ENCODE measurements at places on chromosomes 16 and 17.

DNA sequence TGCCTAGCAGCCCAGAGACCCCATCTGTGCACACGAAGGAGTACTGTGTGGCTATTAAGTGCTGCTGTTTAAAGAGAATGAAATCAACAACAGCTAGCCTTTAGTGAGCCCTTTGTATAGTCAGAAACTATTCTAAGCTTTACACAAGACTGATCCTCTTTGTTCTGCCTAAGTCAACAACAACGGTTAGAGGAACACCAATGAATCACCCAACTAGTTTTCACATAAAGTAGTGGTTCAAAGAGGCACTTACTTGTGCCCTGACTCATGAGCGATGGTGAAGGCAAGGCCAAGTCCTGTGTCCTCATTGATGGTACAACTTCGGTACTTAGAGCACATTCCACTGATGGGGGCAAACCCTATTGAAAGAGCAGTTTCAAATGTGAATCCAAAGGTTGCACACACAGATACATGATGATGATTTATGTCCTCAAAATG, 75.8 kb downstream of the ADAMTS18 start:
- DNase-seq, result no peak

- DNase-seq, result peak; percentile 99
These were observed at the start of gene RPL27 for GRCh38 chr17:42997984-42998938. TSS of gene RPL27 (plus strand) at chr17:42998419. CDS start at chr17:42998751, 332 bp downstream.

DNA sequence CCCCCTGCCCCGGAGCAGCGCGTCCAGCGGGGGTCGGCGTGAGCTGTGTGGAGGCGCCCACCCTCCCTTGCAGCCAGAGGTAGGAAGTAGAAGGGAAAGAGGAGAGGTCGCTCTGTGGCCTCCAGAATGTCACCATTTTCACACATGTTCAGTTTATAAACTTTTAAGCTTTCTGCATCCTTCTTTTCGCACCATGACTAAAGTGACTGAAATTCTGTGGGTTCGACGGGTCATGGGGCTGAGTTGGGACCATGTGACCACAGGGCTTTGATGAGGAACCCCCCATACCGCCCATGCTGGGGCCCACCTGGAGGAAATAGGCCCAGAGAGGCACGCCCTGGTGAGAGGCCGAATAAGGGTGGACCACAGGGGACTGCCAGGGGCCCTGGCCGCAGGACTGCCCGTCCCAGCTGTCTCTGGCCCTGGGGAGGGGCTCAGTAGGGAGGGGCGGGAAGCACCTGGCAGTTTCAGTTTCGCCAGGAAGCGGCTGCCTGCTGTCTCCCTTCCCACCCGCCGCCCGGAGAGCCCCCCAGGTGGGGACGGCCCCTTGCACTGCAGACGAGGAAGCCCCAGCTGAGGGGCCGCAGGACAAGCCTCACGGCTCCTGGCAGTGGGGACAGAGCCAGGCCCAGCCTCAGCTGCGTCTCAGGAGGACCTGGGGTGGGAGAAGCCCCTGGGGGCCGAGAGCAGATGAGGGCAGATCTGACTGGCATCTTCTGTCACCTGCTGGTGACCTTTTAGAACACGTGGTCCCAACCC, 9.0 kb downstream of the CBFA2T3 start:
- DNase-seq, result no peak

- no peak for DNase-seq
These were observed 18.2 kb downstream of the ASPSCR1 start for GRCh38 chr17:81995463-81996231.

- no peak for DNase-seq
These were observed 32.2 kb downstream of the FAM222B start for GRCh38 chr17:28810437-28810836.

GRCh38 chr17:1920948-1921351, 91.1 kb downstream of the RPA1 start:
- DNase-seq, result no peak

DNA sequence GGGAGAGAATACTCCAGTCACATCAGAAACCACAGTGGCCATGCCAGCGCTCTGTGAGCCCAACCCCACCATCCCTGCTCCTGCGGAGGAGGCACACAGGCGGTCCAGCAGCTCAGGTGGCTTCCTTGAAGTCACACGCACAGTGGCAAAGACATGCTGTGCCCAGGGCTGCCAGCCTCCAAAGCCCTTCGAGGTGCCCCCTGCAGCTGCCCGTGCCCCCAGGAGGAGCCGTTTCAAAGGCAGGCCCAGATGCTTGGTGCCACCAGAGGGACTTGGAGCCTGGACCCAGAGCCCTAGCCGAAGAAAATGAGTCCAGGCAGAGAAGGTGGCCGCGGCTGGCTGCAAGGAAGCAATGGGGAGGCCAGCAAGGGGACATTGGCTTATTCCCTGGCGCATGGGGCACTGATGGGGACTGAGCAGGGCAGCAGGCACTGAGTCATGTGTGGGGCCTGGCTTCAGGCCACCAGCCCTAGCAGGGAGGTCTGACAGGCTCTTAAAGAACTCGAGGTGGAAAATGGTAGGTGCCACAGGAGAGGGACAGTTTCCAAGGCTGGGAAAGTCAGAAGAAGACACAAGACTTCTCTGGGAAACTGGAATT, 17.2 kb upstream of the CACNG1 start:
- DNase-seq, result no peak

Data from CD14-positive monocyte (primary cell).